Inflammatory macrophage (primary cell): ENCODE measurements at places on chromosomes 11 and 22.

DNA sequence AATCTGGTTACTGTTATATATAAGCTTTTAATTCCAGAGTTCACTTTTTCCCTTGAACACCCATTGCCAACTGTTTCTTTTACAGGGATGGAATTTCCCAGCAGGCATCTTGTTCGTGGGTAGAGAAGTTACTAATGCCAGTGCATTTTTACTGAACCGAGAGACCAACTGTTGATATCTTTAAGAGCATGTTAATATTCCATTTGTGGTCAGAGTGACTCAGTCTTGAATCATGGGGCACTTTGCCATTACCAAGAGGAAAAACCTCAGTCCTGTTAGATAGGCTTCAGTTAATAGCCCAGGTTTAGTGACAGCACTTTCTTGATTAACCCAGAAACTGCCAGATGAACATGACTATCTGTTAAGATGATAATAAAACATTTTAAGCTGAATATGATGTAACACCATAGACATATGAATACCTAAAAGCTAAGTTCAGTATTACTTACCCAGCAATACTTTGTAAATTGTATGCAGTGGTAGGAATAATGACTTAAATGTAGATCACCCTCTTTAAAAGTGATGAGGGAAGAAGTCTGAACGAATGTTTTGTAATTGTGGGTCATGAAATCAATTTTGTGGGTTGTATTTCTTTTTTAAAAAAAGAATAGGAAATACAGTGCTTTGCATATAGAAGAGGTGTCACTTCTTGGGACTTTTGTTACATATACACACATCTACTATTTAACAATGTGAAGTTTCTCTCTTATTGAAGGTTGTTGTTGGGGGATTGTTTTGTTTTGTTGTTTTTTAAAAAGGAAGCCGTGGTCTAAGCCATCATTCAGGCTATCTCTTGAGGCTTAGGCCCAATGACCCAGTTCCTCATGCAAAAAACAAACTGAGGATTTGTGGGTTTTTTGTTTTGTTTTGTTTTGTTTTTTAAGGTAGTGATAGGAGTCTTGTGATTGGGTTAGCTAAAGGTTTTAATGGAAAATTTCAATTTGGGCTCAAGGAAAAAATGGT, 79.2 kb upstream of the GRIK4 start:
- DNase-seq = peak; percentile 65

DNA sequence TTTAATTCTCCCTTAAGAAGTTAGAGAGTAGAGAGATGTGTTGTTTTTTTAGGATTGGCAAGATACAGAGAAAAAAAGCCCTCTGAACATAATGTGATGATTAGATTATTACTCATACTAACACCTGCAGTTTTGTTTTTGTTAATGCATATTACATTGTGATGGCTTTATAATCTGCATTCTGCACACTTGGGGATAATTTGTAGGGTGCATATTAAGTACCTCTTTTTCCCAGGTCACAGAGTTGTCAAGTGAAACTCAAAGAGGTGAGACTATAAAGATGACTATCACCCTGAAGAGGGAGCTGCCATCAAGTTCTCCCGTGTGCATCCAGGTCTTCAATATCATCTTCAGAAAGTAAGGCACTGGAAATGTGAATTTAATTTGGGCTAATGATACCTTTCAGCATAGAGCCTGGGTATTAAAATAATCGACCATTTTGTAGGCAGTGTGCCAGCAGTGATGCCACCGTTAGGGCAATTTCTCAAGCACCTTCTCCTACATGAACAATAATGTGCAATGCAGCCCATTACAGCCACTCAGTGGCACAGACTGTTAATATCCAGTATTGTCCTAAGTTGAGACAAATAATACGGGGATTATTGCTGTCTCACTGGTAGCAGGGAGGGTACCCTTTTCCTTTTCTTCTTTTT, 16.2 kb downstream of the PIWIL4 start:
- peak; percentile 57 for DNase-seq

GRCh38 chr11:73971175-73971719, 11.4 kb downstream of the UCP2 start:
- DNase-seq = peak; percentile 12

- no peak for DNase-seq
These were observed 19.5 kb downstream of the LHFPL7 start for GRCh38 chr22:24926849-24927579.

- no peak for DNase-seq
These were observed 17.8 kb upstream of the CCDC179 start for GRCh38 chr11:22878039-22878438.
